ENCODE measurements at places on chromosomes 7 and 10.

DNA sequence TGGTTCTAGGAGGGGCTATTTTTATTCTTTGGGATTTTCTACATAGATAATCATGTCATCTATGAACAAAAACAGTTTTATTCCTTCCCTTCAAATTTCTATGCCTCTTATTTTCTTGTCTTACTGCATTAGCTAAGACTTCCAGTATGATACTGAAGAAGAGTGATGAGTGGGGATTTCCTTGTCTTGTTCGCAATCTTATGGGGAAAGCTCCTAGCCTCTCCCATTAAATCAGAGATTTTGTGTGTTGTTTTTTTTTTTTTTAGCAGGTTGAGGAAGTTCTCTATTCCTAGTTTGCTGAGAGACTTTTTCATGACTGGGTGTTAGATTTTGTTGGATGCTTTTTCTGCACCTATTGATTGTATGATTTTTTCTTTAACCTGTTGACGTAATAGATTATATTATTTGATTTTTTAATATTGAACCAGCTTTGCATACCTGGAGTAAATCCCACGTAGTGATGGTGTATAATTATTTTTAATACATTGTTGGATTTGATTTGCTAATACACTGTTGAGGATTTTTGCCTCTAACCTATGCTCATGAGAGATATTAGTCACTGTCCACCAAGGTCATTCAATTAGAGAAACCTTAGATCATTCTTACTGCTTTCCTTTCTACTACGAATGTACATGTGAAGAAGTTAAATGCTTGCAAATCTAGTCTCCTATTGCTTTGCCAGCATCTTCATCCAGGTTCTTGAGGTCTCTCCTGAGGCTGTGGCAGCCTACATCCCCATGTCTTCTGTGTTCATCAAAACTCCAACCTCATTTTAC, 6.5 kb downstream of the ATP5F1C start:
- DNase-seq = no peak

- DNase-seq = no peak
Observed at GRCh38 chr7:50364645-50365044, 60.1 kb downstream of the IKZF1 start.

DNA sequence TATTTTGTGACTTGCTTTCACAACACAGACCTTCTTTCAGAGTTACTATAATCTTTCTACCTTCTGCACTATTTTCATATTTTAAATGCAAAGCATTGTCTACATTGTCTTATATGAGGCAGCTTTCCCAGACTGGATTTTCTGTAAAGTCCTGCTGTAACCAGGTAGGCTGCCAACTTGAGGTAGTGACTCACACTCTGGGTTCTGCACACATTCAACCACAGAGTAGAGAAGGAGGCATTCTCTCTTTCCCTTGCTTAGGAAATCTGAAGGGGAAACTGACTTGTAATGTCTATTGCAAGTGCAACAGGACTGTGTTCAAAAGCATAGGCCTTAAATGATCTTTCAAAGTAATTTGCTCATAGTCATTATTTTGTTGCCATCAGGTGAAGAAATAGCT, 461.4 kb downstream of the GRM8 start:
- DNase-seq = no peak

DNA sequence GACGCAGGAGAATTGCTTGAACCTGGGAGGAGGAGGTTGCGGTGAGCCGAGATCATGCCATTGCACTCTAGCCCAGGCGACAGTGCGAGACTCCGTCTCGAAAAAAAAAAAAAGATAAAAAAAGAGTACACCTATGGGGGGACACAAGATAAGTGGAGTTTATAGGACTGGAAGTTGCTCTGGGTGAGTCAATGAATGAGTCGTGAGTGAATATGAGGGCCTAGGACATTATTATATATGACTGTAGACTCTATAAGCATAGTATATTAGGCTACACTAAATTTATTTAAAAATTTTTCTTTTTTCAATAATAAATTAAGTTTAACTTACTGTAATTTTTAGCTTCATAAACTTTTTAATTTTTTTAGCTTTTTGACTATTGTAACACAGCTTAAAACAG, 19.4 kb upstream of the SGCE start:
- no peak for DNase-seq

GRCh38 chr7:101885597-101885955, 68.2 kb downstream of the CUX1 start:
- DNase-seq = no peak

Data from GM13976 (cell line).